Mesenteric fat pad (tissue), 1 donor: ENCODE measurements at places on chromosomes 4 and X. TPM values are rescaled to one million over a fixed set of nuclear protein-coding genes. Genes with fewer than 3 reads are reported as not detected.

ARHGAP6 gene
- 9.5 TPM for total RNA-seq

ANOS1 gene
- total RNA-seq: 2.3 TPM

CLIC2 gene
- 20.8 TPM for total RNA-seq

DNA sequence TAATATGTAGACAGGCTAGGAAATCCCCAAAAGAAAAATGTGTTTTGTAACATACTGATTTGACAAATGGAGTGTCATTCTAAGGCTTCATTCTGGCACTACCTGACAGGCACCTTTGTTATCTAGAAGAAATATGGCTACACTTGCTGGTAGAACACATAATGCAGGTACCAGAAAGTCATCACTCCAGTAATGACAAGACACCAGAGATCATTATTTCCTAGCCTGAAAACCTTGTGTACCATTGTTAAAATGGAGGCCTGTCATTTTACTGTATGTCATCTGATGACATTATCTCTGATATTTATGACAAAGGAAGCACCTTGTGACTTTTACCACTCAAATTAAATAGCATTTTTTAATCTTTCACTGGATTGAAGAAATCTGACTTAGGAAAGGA is 13.5 kb upstream of the FGF5 start:
- DNase-seq: no peak

- no peak for DNase-seq
These were observed 443.1 kb downstream of the HNRNPD start for GRCh38 chr4:81930506-81931238.

DNA sequence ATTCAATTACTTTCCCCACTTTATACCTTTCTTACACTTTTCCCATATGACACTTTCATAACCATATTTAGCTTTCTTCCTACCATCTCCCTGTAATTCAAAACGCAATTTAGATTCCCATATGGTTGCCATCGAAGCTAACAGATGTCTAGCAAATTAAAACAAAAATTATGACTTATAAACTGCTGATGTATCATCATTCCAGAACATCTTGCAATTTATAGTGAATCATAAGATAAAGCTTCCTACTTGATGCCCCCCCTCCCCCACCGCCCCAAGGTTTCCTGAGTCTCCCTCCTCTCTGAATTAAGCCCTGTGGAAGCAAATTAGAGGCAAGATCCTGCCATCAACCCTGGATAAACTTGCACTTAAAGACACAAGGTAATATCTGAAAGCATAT is 5.4 kb downstream of the TSPAN5 start:
- no peak for DNase-seq

DNA sequence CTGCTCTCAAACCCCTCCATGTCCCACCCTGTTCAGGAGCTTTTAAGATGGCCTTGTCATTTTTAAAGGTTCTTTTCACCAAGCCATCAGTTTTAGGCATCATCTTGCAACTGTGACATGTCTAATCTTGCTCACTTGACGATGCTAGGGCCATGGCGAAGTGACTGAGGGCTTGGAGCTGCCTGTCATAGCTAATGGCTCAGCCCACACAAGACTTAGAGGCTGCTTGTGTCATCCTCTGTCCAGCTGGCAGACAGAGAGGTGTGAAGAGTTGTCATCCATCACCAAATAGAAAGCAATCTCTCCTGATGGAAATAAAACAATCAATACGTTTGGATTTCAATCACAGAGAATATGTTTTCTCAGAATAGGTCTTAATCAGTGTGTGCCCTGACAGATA is 194.9 kb downstream of the HS6ST2 start:
- DNase-seq: no peak

DNA sequence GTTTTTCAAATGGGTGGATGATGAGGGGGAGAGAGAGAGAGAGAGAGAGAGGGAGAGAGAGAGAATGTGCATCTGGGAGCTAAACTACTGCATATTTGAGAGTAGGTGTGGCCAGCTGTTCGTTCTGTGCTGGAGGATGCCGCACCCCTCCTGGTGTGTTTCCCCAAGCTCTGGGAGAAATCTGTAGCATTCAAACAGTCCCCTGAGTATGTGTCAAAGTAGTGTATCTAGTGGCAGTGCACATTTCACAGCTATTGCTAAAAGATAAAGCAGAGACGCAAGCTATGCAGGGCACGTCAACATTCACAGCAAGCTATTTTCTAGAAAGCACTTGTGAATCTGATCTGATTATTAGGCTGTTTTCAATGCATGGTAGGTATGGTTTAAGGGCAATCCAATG is 83.5 kb upstream of the LIMCH1 start:
- DNase-seq: no peak

DNA sequence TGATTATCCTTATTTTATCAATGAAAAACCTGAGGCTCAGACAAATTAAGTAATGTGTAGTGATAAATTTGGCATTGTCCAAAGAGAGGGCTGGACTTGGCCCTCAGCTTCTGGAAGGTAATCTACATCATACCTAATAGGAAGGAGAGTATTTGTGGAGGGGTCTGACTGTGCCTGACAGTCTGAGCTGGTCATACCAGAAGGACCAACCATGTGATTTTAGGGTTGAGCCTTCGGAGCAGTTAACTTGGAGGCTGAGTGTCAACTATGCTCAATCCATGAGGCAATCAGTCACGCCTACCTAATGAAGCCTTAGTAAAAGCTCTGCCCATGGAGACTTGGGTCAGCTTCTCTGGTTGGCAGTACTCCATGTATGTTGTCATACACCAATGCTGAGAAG is 136.4 kb downstream of the CPE start:
- DNase-seq: no peak

GRCh38 chr4:139312552-139313332 is 10.5 kb upstream of the NDUFC1 start:
- DNase-seq: no peak

DNA sequence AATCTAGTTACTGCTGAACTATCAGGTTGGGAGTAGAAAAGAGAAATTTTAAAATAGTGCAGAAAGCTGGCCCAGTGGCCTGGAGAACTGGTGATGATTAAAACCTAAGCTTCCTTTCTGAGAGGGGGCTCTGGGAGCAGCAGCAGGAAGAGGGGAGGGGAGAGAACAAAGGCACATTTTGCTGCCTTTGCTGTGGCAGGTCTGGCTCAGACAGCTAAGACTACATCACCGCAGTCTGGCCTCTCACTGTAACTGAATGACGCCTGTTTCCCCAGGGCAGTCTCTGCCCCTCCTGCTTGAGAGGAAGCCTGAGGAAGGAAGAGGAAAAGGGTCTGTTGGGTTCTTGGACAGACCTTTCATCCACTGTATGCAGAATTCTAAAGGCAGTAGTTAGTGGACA is 148.5 kb downstream of the FRAS1 start:
- no peak for DNase-seq

DNA sequence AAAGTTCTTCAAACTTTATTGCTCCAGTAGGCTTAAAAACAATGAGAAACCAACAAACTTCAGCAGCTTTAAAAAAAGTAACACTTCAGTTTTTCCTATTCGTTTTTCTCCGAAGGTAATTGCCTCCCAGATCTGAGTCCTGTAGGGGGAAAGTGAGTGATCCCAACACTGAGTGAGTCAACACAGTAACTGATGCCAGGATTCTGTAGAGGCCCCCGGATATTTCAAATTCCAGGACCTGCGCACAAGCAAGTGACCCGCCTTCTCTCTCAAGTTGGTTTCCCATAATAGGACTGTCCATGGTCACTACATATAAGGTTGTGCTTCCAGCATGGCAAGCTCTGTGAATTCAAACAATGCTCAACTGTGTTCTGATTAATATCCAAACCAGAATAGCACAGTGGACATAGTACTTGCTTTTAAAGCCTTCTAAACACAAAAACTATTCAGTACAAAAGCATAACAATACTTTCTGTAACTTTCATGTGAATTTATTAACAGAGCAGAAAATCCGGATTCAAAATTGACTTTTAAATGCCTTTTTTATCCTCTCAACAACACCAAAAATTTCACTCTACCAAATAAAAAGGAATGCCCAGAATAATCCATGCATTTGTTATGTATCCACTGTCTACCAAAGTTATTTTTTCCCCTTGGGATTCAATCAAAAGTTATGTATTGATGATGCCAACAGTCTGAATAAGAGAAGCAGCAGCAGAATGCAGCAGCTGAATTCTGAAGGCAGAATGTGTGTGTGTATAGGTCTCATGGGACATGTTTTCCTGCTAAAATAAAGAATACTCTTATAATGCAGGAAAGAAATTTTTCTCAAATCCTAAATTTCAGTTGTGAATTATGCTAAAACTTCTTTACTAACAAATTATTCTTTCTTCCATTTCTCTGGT is at the start of gene DMD:
Gene DMD, minus strand, starts transcription at position 194 of the 905 bp plus-strand sequence. CDS start 237 bp downstream, outside the sequence.
- no peak for DNase-seq

DNA sequence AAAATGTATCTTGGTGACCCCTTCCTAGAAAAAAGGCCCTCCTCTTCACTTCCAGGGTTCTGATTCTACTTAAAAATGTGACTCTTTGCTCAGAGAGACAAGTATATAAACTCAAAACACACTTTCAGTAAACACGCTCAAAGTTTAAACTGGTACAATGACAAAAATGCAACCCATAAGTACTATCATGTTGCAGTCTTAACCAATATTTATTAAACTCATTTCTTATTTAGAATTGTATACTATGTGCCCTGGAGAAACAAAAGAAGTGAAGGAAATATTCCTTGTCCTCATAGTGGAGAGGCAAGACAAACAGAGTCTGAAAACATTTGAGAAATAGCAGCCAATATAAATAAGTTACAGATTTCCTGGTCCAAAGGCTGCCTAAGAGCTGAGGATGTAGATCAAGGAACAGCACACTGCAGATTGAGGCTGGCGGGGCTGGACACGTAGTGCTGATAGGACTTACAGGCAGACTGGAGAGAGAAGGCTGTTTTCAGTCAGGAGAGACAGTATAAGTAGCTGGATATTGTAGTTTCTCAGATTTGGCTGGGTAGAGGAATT is 39.1 kb upstream of the ANXA3 start:
- DNase-seq: no peak

GRCh38 chr4:180164799-180165198 is 2078.4 kb upstream of the TENM3 start:
- no peak for DNase-seq

- no peak for DNase-seq
These were observed 264.2 kb upstream of the ETNPPL start for GRCh38 chr4:109027016-109027500.
